Psoas muscle (tissue), 8 donors: ENCODE measurements at places on chromosomes 5 and 9. TPM values are rescaled to one million over a fixed set of nuclear protein-coding genes. Genes with fewer than 3 reads are reported as not detected.

DNA sequence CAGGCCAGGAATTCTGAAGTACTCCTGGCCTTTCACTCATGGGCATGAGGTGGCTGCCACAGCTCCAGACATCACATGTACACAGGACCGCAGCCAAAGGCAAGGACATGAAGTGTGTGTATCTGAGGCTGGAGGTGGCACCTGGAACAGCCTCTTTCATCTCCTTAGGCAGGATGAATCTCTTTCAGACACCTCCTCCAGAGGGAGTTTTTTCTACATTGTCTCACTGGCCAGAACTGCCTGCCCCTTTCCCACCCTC is 142.8 kb downstream of the BARX1 start:
- DNase-seq: no peak
- no peaks in the 10 kb centered on the region for H3K36me3 ChIP-seq
- H3K27ac ChIP-seq: no peak overlapping the region
- H3K4me3 ChIP-seq: no peak overlapping the region

TLX3 gene
- not detected for total RNA-seq

DNA sequence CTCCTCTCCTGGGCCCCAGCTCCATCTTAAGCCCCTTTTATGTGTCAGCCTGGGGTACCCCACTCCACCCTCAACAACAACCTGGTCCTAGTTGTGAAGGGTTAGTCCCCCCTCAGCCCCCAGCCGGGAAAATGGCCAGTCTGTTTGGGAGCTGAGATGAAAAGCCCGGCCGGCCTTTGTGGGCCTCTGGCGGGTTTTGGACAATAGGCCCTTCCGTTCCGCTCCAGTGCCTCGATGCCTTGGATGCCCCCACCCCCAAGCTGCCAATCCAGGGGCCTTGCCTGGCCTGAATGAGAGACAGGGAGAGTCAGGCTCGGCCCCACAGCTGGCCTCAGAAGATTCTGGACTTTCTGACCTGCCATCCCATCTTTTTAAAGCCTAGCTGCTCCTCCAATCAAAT is 9.2 kb downstream of the CNTFR start:
- peaks cover 4% of the 10 kb centered on the region for H3K27me3 ChIP-seq
- H3K36me3 ChIP-seq: no peaks in the 10 kb centered on the region
- no peak overlapping the region for H3K27ac ChIP-seq

GRCh38 chr5:147616421-147616820 is 106.6 kb upstream of the DPYSL3 start:
- H3K27me3 ChIP-seq: no peaks in the 10 kb centered on the region
- no peak overlapping the region for H3K27ac ChIP-seq
- H3K4me1 ChIP-seq: no peaks in the 10 kb centered on the region
- no peak for DNase-seq

MSMP gene
- not detected for total RNA-seq

DNA sequence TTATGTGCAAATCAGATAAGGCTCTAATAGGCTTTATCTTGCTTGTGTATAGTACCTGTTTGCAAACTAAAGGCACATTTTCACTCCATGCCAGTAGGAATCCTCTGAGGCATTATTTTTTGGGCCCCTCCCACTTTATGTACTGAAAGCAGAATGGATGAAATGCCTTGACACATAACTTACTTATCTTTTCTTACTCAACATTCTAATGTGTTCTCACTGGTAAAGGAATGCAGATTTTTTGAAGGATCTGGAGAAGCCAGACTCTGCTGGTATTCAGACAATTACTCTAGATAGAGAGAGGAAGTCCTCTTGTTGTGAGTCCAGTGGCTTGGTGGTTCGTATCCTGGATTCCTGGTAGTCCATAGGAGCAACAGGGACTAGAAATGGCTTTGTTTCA is 336.7 kb downstream of the CCDC171 start:
- H3K4me1 ChIP-seq: no peaks in the 10 kb centered on the region
- no peak overlapping the region for H3K27ac ChIP-seq
- no peak overlapping the region for H3K4me3 ChIP-seq
- H3K27me3 ChIP-seq: no peaks in the 10 kb centered on the region

DNA sequence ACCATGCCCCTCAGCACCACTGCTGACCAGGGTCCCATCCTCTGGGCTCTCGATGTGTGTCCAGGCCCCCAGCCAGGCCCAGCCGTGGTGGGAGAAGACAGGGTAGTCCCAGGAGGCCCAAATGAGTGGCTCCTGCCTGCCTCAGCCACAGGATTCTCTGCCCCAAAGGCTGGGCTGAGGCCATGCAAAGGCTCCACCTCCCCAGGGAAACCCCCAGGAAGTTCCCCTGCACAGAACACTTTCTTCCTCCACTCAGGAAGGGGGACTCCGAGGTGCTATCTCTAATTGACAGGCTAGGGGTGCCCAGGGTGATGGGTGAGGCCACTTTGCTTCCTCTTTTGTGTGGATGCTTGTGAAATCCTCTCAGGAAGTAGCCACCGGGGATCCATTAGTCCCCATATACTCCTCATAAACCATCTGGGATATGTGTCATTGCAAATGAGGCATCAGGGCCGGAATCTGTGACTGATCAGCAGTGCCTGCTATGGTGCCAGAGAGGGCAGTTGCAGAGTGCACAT is 23.1 kb upstream of the TDRD7 start:
- DNase-seq: no peak
- peaks cover 6% of the 10 kb centered on the region for H3K27me3 ChIP-seq
- H3K4me1 ChIP-seq: no peaks in the 10 kb centered on the region
- no peaks in the 10 kb centered on the region for H3K36me3 ChIP-seq
- no peak overlapping the region for H3K4me3 ChIP-seq

ADAMTSL1 gene
- 0.51 TPM for total RNA-seq

STPG3 gene
- not detected for total RNA-seq

- no peaks in the 10 kb centered on the region for H3K36me3 ChIP-seq
- H3K4me3 ChIP-seq: no peak overlapping the region
- H3K27me3 ChIP-seq: no peaks in the 10 kb centered on the region
Observed at GRCh38 chr9:99660191-99660636, 161.5 kb upstream of the NR4A3 start.
